Lung (tissue), 17 donors: ENCODE measurements at places on chromosomes 7 and 10.

DNA sequence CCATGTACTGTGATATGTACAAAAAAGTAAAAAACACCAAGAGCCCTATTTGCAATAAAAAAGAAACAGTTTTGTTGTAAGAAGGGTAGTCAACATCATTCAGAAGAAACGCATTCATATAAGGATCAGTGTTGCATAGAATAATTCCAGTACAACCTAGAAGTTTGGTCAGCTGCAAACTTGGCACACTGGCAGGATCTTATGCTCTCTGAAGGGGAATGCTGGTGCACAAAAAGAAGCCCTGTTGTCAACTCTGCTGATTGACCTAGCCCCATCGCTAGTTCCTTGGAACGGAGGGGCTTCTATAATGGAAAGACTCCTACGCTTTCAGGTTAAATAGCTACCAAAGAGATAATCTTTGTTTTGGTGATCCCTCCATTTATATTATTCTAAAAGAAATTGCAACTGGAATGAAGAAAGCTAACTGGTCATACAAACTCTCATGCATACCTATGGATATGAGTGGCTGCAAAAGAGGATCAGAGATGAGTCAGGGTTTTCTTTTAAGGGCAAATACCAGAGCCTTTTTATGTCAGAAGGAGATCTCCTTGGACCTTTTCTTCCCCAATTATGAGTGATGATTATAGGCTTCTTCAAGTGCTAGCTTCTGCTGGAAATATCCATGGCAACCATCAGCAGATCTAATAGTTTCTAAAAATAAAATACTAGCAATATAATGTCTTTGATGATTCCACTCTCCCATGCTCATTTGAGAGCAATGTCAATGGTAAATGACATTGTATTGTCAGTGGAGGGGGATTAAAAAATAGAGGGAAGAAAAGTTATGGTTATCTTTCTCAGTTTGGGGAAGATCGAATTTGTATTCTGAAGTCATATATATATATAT, 312.4 kb upstream of the CACNA2D1 start:
- H3K4me3 ChIP-seq: no peak overlapping the region
- no peaks in the 10 kb centered on the region for H3K36me3 ChIP-seq

DNA sequence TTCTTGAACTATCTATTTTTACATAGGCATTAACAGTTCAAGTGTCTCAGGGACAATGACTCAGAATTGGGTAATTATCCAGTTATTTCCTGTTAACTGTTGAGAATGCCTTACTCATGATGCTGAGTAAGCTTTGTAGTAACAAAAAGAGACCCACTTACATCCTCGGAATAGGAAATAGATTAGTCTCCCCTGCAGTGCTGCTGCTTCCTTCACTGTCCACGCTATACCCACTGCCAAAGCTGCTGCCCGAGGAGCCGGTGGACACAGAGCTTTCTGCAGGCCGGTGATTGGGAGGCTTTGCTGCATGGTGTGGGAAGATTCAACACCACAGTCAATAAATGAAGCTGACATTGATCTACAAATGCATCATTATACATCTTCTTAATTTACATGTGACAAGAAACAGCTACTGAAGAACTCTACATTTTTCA, 357.1 kb downstream of the PCLO start:
- no peaks in the 10 kb centered on the region for H3K36me3 ChIP-seq
- no peaks in the 10 kb centered on the region for H3K27me3 ChIP-seq
- DNase-seq: no peak
- H3K4me1 ChIP-seq: no peaks in the 10 kb centered on the region

DNA sequence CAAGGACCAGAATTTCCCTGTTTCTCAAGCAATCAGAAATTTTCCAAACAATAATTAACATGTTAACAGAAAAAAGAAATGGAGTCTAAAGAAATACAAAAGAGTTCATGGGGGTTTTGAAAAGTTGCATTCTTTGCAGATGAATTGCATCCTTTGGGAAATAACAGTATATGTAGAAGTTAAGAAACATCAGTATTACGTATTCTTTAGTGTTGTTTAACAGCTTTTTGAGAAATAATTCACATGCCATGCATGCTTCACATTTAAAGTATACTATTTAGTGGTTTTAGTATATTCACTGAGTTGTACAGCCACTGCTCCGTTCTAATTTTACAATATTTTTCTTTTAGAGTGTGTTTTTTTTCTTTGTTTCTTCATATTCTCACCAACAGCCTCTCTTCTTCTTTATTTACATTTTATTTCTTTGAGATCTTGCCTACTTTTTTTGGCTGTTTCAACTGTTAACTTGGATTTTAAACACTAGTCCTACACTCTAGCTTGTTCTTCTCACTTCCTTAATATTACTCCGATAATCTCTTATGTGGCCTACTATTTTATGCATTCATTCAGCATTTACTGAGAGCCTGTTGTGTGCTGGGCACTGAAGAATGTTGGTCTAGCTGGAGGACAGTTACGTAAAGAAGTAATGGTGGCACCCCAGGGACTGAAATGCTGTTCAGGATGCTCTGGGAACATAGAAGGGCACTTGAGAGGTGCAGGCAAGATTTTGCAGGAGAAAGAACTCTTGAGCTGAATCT, 330.1 kb downstream of the EXOC4 start:
- no peaks in the 10 kb centered on the region for H3K4me1 ChIP-seq
- no peak overlapping the region for H3K27ac ChIP-seq
- H3K36me3 ChIP-seq: no peaks in the 10 kb centered on the region
- peak; percentile 8 for DNase-seq

DNA sequence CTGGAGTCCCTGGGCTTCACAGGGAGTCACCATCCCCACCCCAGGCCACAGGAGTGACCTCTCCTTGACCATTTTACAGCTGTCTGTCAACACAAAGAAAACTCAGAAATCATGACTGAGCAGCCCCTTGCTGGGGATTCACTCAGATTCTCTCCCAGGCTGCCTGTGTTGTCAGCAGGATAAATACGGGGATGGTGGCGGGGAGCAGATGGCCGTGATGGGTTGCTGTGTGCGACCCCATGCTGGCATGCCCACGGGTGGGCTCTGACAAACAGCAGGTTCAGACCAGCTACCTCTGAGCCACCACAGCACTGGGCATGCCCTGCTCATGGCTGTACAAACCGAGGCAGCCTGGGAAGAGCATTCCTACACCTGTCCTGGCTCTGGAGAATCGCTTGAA, 136.1 kb downstream of the SLIT1 start:
- no peaks in the 10 kb centered on the region for H3K27me3 ChIP-seq
- no peaks in the 10 kb centered on the region for H3K36me3 ChIP-seq
- no peaks in the 10 kb centered on the region for H3K4me1 ChIP-seq
- no peak overlapping the region for H3K4me3 ChIP-seq
- H3K27ac ChIP-seq: no peak overlapping the region

GRCh38 chr7:17054206-17054605, 172.4 kb upstream of the AGR3 start:
- DNase-seq: no peak
- H3K27me3 ChIP-seq: no peaks in the 10 kb centered on the region
- H3K27ac ChIP-seq: no peak overlapping the region
- H3K36me3 ChIP-seq: no peaks in the 10 kb centered on the region
- no peak overlapping the region for H3K4me3 ChIP-seq
- peaks cover 7% of the 10 kb centered on the region for H3K4me1 ChIP-seq

- H3K27ac ChIP-seq: no peak overlapping the region
- H3K27me3 ChIP-seq: peaks cover 4% of the 10 kb centered on the region
These were observed 1247.8 kb downstream of the GATA3 start for GRCh38 chr10:9302140-9302746.

DNA sequence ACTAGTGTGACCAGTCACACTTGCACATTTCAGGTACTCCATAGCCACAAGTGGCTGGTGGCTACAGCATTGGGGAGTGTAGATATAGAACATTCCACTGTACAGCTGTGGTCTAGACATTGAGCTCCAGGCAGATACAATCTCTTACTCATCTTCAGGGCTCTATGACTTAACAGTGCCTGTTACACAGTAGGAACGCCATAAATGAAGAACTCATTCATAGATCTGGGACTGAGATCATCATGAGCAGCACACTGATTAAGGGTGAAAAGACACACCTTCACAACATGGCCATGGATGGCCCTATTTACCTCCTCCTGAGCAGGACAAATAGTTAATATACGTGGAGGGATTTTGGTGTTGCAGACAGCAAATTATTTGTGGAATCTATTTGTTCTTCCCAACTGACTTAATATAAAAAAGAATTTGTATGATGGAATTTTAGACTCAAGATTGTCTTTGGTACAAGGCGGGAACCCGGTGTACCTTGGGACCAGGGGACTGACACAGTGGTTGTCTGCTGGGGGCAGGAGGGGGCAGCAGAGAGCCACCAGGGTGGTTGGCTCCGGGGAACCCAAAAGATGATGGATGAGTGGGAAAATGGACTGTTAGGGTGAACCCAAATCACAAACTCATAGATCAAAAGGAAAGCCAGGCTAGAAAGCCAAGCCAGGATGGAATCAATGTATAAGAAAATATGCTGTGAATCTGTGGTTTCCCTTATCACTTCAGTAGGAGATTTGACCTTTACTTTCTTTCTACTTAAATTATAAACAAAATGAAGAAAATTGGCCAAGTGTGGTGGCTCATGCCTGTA, 24.3 kb upstream of the CPA2 start:
- no peaks in the 10 kb centered on the region for H3K4me1 ChIP-seq
- no peaks in the 10 kb centered on the region for H3K36me3 ChIP-seq
- no peak overlapping the region for H3K4me3 ChIP-seq
- H3K27ac ChIP-seq: no peak overlapping the region
- H3K27me3 ChIP-seq: no peaks in the 10 kb centered on the region

DNA sequence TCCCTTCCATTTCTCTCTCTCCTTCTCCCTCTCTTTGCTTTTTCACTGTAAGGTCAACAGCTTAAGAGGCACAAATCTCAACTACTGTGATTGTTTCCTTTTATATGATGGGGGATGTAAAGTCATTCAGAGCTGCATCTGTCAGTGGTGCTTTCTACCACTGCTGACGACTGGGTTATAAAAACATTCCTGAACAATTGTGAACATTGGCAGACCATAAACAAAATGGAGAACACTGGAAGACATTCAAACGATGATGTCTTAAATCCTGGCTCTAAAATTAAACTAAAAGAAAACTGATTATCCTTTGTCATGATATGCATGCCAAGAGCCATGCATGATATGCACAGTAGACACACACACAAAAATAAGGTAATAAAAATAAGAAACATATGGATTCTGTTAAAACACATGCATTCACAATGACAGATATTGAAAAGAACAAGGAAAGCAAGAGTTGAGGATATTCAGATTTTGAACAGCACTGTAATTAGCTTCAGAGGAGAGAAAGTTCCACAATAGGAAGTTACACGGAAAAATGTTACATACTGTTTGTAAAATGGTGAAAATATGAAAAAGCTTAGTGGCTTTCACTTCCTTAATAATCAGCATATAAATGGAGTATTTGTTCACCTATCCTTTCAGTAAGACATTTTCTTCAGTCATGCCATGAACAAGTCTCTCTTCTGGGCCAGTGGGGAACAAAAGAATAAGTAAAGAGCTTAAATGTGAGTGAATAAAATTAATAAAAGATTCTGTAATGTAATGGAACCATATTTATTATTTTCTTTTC, 89.2 kb downstream of the RNLS start:
- no peaks in the 10 kb centered on the region for H3K4me1 ChIP-seq
- H3K4me3 ChIP-seq: no peak overlapping the region
- peak; percentile 89 for DNase-seq
- H3K27me3 ChIP-seq: no peaks in the 10 kb centered on the region
- H3K27ac ChIP-seq: no peak overlapping the region
- no peaks in the 10 kb centered on the region for H3K36me3 ChIP-seq

GRCh38 chr7:26533217-26533616, 241.6 kb downstream of the SNX10 start:
- no peak for DNase-seq
- H3K27ac ChIP-seq: no peak overlapping the region

DNA sequence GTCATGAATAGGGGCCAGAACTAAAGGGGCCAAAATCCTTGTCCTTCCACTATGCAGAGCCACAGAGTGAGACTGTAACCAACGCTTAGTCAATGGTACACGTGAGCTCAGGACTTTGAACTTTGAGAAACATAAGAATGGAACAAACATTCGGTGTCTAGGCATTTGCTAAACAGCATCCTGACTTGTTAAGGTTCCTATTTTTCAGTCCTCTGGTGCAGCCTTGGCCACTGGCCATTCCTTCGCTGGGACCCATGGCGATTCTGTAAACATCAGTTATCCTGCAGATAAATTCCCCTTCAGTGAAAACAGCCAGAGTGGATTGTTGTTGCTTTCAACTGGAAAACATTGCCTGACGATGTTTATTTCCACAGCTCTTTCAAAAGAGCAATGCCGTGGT, 266.8 kb downstream of the SORCS1 start:
- H3K36me3 ChIP-seq: no peaks in the 10 kb centered on the region
- DNase-seq: peak; percentile 88
- no peak overlapping the region for H3K27ac ChIP-seq
- H3K4me3 ChIP-seq: no peak overlapping the region
- no peaks in the 10 kb centered on the region for H3K27me3 ChIP-seq

- no peak for DNase-seq
- no peak overlapping the region for H3K27ac ChIP-seq
- no peaks in the 10 kb centered on the region for H3K36me3 ChIP-seq
- no peaks in the 10 kb centered on the region for H3K27me3 ChIP-seq
- no peaks in the 10 kb centered on the region for H3K4me1 ChIP-seq
These were observed 7.7 kb downstream of the AGMO start for GRCh38 chr7:15554081-15554480.

DNA sequence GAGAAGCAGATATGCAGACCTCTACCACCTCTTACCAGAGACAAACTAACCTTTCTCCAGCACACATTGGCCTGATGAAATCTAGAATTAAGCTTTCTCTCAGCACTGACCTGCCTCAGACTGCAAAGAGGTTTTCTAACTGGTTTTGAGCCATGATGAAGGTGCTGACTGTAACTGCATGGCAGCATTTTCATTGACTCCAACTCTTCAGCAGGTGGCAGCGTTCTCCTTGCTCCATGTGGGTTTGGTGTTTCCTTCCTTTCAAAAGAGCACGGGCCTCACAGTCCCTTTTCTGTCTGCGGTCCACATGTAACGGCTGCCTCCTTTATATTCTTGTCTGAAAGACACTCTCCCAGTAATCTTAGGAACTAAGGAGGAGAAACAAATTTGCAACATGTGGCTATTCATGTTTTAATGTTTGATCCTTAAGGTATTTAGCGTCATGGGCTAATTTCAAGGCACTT, 12.6 kb downstream of the KLLN start:
- no peaks in the 10 kb centered on the region for H3K36me3 ChIP-seq
- no peaks in the 10 kb centered on the region for H3K27me3 ChIP-seq
- DNase-seq: peak; percentile 83
- H3K4me3 ChIP-seq: no peak overlapping the region
- no peak overlapping the region for H3K27ac ChIP-seq
- H3K4me1 ChIP-seq: no peaks in the 10 kb centered on the region

DNA sequence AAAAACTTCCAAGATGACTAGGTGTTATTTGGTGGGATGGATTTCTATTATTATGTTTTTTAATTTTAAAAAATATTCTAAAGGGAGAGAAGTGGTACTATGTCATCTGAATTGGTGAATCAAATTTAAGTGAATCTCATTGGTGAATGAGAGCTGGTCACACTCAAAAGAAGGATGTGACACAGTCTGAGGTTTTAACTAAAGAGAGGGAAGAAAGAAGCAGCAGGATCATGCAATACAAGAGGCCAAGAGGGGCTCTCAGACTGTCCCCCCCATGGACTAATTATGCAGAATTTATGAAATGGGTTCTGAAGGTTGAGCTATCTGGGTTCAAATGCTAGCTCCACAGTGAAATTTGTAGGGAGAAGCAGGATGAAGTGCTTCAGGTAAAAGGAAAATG, 16.2 kb downstream of the MACC1 start:
- DNase-seq: no peak
- H3K36me3 ChIP-seq: no peaks in the 10 kb centered on the region
- H3K27ac ChIP-seq: no peak overlapping the region
- no peaks in the 10 kb centered on the region for H3K4me1 ChIP-seq

- peaks cover 15% of the 10 kb centered on the region for H3K4me1 ChIP-seq
- H3K27me3 ChIP-seq: no peaks in the 10 kb centered on the region
- DNase-seq: no peak
- peaks cover 18% of the 10 kb centered on the region for H3K36me3 ChIP-seq
These were observed 50.3 kb downstream of the FAM53B start for GRCh38 chr10:124693801-124694416.
